ENCODE measurements at places on chromosomes 4 and X.

- no peak for DNase-seq
Observed at GRCh38 chrX:30741545-30741944, 88.3 kb downstream of the GK start.

DNA sequence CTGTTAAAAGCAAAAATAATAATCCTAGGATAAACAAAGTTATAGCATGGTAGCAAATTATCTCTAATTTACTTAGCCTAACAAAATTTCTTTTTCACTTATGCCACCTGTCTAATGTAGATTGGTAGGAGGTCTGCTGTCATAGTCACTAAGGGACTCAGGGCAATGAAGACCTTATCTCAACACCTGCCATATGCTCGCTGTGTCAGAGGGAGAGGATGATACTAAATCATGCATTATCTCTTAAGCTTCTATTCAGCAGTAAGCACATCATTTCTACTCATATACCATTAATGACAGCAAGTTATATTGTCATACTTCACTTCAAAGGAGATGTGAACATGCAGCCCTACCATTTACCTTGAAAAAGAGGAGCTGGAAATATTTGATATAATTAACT is 44.1 kb downstream of the AFM start:
- DNase-seq: no peak

DNA sequence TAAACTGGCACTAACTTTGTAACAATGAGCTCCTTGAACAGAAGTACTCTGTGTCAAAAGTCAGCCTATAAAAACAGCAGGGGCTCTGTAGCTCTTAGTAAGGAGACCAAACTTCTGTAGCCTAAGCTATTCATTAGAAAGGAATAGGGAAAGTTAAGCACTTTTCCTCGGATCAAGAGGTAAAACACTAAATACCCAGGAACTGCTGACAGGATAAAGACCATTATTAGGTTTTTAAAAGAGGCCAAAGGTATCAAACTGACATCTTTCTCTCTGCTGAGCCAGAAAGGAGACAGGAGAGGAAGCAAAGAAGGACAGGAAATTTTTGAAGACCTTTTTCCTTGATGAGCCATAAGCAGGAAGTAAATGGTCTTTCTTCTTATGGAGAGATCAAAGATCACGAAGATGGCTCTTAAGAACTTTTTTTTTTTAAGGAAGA is 31.9 kb downstream of the ANAPC10 start:
- no peak for DNase-seq

DNA sequence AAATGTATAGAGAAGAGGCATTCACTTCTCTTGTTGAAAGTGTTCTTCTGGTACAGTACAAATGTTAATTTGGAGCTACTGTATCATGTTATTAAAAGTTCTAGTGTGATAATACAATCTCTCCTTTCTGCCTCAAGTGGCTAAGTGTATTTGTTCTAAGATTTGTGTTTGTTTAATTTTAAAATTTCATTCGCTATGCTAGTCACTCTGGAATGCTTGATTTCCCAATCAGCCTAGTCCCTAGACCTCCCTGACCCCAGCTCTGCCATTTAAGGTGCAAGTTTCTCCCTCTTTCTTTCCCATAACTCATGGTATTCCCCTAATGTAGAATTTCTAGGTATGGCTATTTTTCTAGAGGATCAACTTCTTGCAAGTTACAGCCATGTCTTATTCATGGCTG is 817.4 kb downstream of the STIM2 start:
- no peak for DNase-seq

DNA sequence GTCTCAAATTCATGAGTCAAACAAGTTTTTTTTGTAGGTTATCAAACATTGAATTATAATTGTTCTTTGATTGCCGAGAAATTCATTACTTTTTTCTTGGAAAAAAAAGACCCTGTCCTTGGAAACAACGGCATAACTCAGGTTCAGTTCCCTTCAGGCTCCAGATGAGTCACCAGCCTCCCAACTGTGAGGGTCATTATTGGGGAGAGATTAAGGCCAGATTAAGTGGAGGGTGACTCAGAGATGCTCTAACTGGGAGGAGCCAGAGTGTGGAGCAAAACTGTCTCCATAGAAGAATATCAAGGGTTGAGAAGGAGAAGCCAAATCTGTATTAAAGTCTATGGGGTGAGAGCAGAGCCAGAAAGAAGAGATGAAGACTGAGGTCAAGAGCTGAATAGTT is 9.6 kb downstream of the ADGRG4 start:
- DNase-seq: no peak

- no peak for DNase-seq
Observed at GRCh38 chrX:72276478-72276953, 532 bp downstream of the RPS4X start.

DNA sequence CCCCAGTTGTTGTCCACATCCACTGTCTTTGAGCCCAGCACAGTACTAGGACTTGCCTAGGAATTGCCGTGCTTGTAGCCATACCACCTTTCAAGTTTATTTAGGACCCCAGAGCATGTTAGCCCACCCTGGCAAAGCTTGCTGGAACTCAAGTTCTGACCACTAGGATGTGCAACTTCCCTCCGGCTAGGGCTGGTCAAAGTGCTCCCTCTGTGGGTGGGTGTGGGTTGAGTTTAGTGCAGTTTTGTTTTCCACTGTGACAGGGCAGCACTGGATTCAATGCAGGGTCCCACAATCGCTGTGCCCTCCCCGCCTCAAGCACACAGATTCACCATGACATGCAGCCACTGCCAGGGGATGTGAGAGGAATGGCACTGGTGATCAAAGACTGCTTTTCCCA is 96.0 kb downstream of the RASGEF1B start:
- no peak for DNase-seq

- DNase-seq: no peak
Observed at GRCh38 chr4:93394545-93395081, 433.9 kb upstream of the ATOH1 start.

DNA sequence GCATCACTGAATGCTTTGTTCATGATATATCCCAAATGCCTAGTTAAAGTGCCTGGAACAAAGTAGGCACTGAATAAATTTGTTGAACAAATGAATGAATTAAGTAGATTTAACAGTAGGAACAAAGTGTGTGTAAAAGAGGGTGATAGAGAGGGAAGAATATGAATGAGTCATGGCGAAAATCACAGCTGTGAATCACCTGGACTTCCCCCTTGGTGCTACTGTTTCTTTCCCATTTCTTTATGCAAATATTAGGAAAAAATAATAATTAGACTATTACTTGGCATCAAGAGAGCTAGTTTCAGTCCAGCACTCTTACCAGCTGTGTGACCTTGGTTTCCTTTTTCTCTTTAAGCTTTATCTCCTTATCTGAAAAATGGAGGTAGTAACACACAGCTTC is 9.2 kb downstream of the SPIN3 start:
- DNase-seq: no peak

DNA sequence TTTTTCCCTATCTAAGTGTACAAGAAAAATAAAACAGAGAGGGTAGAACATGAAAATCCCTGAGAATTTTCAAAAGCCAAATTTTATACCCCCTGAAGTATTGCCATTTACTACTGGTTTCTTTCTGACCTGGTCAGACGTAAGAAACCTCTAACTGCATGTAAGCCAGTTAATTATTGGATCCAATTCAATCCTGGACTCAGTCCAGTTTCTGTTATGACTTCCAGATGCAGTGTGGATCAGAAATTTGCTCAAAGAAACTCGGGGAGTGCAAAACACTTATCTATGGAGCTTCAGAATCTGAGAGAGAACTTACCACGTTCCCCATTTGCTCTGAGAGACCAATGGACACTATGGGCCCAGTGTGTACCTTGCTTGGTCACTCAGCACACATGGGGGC is 383.5 kb downstream of the KLHL4 start:
- no peak for DNase-seq

- no peak for DNase-seq
Observed at GRCh38 chr4:78669453-78669852, 106.7 kb upstream of the BMP2K start.

- no peak for DNase-seq
Observed at GRCh38 chrX:21181232-21181853, 192.9 kb upstream of the CNKSR2 start.

GRCh38 chrX:148632444-148632843 is 132.0 kb downstream of the AFF2 start:
- DNase-seq: no peak

GRCh38 chrX:140715787-140716186 is 6.2 kb downstream of the LINC00632 start:
- no peak for DNase-seq

DNA sequence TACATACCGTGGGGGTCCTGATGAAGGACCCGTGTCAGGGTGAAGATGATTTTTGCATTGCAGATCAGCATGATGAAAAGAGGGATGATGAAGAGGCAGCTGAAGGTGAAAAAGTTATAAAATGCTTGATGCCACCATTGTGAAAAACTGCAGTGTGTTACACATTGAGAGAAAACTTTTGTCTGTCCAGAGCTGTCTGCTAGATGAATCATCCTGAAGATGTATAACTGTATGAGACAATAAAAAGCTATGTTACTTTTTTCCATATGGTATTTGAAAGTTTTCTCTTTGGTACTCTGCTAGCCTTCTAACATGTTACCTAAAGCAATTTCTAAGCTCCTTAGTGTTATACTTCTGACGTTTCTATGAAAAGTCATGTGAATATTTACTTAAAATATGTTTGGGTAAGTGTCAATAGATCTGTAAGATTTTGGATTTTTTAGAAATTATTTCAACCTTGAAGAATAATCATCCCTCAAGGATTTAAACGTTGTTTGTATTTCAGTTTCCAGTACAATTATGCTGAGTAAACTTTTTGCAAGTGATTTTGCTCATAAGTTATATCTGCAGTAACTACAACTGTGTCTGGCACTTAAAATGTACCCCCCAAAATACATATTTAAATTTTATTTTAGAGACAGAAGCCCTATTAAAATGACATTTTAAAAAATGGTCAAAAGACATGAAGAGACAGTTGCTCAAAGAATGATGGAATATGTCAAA is 9.5 kb downstream of the GNRHR start:
- no peak for DNase-seq

DNA sequence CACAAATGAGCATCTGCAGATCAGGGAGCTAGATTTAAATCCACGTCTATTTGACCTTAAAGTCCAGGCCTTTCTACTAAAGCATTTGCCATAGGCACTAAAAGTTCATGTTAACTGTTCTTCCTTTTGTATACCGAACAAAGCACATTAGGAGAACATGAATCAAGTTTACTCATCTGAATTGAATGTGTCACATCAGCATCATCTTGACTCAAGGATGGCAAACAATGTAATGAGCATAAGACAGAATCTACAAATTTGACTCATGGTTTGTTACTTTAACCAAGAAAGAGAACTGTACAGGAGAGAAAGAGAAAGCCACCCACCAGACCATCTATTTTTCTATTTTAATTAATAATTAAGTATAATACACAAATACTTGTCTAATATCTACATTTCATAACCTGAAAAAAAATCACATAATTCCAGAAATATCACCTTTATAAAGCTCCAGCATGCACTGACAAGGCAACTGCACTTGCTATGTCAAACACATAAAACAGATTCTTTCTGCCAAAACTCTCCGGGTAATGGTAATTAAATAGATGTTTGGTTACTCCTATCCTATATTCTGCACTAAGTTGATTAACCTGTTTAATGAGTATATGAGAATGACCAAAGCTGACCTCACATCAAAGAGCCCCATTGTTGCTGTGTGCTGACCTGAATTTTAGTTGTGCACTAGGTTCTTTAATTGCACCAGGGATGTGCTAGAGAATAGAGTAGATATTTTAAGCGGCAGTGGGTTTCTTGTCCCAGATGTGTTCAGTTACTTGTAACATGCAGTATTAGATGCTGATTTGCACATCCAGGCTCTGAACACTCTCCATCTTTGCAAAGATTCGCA is 42.5 kb upstream of the LEF1 start:
- DNase-seq: no peak

GRCh38 chr4:27176881-27177280 is 316.2 kb downstream of the STIM2 start:
- DNase-seq: peak; percentile 1

GRCh38 chrX:120023259-120023658 is 54.2 kb downstream of the RHOXF2B start:
- no peak for DNase-seq

DNA sequence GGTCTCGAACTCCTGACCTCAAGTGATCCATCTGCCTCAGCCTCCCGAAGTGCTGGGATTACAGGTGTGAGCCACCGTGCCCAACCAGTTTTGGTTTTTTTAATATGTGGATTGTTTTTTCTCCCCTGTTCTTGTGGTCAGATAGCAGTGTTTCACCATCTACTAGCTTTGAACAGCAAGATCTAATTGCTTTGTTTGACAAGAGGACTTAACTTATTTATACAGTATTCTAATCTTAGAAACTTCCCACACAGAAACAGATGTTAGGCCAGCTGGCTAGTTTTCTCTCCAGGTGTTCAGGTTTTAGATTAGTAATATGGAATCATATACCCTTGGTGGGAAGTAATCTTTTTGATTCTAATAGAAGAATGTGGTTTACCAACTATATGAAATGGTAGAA is 12.9 kb downstream of the ING2 start:
- no peak for DNase-seq

DNA sequence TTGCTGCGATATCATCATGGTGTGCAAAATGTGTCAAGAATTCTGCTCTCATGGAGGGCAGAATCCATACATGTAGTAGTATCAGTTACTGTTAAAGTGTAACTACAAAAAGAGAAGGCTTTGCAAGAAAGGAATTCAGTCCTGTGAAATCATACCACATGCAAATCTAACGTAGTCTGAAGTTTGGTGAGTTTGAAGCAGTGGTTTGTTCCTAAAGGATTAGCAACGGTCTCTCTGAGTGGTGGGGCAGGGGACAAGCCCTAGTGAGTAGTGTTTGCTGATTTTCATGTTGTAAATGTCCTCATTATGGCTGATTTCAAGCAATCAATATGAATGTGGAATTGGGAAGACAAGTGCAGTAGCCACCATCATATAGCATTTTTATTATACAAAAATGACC is 47.1 kb upstream of the CLNK start:
- DNase-seq: no peak

DNA sequence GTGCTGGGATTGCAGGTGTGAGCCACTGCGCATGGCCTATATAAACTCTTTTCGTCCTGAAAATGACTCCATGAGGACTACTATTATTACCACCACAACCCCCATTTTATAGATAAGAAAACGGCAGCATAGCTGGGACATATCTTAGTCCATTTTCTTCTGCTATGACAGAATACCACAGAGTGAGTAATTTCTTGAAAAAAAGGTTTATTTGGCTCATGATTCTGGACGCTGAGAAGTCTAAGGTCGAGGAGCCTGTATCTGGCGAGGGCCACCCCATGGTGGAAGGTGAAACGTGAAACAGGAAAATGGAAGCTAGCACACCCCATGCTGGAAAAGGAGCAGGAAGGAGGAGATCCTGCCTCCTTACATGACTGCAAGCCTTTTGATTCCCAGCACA is 68.9 kb downstream of the SMIM20 start:
- DNase-seq: no peak

- DNase-seq: no peak
Observed at GRCh38 chr4:7041801-7042502, 1.2 kb upstream of the TADA2B start.

DNA sequence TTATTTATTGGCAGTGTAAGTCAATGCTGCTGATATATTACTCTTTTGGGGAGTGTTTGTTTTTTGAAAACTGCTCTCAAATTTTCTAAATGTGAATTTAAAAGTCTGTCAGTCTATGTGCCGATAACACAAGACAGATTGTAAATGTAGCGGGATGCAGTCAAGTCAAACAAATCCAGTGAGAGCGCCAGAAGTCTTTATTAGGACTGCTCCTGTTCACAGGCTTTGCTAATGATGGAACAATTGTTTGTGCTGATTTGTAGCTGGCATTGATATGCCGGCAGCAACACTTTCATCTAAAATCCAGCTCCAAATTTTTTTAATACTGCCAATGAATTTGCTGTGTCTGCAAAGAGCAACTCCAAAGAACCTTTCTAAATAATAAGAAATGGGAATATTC is 78.7 kb upstream of the TET2 start:
- no peak for DNase-seq
